Tibial nerve (tissue), 4 donors: ENCODE measurements at places on chromosomes 6 and 20. TPM values are rescaled to one million over a fixed set of nuclear protein-coding genes. Genes with fewer than 3 reads are reported as not detected.

DNA sequence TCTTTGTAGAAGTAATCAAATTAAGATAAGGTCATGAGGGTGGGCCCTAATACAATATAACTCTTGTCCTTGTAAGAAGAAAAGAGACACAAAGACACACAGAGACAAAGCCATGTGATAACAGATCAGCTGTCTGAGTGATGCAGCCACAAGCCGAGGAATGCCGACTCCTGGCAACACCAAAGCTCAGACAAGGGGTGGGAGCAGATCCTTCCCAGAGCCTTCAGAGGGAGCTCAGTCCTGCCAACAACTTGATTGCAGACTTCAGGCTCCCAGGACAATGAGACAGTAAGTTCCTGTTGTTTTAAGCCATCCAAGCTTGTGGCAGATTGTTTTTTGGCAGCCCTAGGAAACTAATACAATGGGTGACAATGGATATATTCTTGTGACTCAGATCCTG, 325.0 kb upstream of the AGPAT4 start:
- DNase-seq, result no peak

- no peak for DNase-seq
These were observed 425.2 kb downstream of the CD83 start for GRCh38 chr6:14542670-14543366.

GRCh38 chr20:38127920-38128528, 37.0 kb downstream of the TGM2 start:
- DNase-seq, result no peak

DNA sequence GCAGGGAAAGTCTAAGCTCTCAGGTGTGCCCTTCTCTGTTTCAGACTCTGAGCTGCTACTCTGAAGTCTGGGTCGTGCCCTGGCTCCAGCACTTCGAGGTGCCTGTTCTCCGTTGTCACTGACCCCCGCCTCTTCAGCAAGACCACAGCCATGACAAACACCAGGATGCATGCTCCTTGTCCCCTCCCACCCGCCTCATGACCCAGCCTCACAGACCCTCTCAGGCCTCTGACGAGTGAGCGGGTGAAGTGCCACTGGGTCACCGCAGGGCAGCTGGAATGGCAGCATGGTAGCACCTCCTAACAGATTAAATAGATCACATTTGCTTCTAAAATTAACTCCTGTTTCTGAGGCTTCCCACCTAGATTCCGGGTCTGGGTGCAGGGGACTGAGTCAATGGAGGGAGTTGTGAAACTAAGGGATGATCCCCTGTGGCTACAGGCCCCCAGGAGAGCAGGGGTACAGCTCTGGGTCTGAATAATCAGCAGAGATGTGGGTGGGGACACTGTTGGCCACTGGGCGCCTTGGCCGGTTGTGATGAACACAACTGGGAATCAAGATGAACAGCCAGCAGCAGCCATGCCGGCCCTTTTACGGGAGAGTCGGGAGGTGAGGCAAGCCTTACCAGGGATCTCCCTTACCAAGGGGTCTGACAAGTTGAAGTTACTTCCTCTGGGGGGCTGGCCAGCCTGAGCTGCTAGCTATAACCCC, 10.7 kb downstream of the CST7 start:
- no peak for DNase-seq

GRCh38 chr6:110822249-110822648, 7.0 kb upstream of the CDK19 start:
- peak; percentile 33 for DNase-seq

GRCh38 chr20:38072898-38073297, 39.4 kb downstream of the RPRD1B start:
- no peak for DNase-seq

DNA sequence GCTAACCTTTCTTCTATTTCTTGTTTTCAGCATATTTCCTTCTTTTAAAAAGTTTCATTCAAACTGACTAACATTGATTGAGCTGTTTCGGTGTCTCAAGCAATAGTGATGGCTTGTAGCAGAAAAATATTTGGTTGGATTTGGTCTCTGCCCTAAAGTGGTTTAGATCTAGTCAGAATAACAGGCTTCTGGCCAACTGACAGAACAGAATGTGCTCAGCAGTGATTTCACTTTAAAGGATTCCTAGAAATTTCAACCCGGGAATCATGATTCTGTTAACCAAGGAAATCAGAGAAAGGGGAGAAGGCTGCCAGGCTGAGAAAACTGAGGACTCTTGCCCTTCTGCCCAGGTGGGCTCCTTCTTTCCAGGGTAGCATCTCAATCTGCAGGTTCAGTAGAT, 16.6 kb upstream of the GSTA1 start:
- DNase-seq, result no peak

DNA sequence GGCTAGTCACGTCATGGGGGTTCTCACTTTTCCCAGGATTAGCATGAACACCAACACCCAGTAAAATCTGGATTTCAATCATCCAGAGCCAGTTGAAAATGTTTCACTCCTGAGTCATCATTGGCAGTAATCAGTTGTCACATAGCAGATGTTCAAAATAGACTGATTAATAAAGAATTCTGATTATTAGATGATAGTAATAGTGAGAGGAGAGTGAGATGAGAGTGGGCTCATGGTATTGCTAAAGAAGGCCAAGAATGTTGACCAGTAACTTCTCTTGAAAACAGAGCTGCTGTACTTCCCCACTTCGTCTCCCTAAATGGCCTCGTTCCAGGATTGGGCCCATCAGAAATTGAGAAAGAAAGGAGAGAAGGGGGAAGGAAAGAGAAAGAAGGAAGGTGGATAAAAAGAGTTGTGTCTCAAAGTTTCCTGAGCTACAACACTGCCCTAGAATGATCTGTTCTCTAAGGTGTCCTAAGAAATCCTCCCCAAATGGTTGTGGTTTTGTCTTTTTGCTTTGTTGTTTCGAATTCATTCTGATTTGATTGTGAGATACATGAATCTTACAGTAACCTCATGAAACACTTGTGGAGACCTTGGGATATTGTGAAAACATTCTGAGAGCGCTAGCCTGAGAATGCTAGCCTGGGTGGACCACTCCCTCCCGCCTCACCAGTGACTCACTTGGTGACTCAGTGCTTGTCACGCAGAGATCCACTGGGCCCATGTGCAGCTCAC, 502.2 kb upstream of the JARID2 start:
- peak; percentile 46 for DNase-seq

- no peak for DNase-seq
These were observed 299.5 kb downstream of the ADGB start for GRCh38 chr6:146898069-146898887.

DNA sequence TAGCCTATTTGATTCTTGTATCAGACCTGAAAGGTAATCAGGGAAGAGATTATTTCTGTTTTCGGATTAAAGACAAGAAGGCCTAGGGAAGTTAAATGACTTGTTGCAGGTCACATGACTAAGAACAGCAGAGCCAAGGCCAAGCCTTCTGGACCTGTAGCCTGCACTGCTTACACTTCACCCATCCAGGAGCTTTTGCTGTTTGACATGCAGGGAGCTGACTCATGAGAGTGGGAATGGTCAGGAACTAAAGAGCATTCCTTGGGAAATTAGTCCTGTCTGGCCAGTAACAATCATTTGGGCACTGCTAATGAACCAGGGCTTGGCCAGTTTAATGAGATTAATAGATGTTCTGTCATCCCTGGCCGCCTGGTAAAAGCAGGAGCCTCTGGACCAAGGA, 46.8 kb downstream of the EIF2S2 start:
- DNase-seq, result no peak

- peak; percentile 35 for DNase-seq
These were observed 63.2 kb downstream of the NOL4L start for GRCh38 chr20:32521780-32522525.

GRCh38 chr6:101393829-101394251, 332 bp downstream of the GRIK2 start:
- DNase-seq, result no peak

GRCh38 chr6:25322692-25323091, 43.5 kb downstream of the CARMIL1 start:
- DNase-seq, result no peak

DNA sequence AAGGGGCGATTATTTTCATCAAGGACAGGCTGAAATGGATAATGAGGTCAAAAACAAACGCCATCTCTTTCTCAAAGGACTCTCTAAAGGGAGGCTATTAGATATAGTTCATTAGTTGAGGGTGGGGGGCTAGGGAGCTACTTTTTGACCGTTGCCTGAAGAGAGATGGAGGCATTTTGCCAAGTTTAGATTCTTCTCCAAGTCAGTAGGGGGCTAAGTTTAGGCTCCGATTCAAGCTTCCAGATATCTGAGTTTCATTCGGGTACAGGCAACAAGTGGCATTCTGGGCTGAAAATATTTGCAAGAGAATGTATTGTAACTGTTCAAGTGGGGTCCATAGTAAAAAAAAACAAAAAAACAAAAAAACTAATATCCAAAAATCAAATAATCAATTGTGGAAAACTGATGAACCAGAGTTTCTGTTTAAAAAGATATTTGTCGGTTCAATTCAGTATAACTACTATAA, 43.4 kb upstream of the PIM1 start:
- no peak for DNase-seq

GRCh38 chr6:34301408-34301807, 52.6 kb upstream of the SMIM29 start:
- no peak for DNase-seq

DNA sequence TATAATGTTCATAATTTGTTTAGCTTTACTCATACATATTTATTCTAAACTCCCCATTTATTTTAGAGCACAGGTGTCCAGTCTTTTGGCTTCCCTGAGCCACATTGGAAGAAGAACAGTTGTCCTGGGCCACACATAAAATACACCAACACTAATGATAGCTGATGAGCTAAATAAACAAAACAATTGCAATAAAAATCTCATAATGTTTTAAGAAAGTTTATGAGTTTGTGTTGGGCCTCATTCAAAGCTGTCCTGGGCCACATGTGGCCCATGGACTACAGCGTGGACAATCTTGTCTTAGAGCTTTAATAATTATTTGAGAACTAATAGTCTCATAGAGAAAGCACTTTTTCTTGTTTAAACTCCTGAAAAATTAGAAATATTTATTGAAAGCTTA, 131.3 kb downstream of the MYO6 start:
- no peak for DNase-seq

DNA sequence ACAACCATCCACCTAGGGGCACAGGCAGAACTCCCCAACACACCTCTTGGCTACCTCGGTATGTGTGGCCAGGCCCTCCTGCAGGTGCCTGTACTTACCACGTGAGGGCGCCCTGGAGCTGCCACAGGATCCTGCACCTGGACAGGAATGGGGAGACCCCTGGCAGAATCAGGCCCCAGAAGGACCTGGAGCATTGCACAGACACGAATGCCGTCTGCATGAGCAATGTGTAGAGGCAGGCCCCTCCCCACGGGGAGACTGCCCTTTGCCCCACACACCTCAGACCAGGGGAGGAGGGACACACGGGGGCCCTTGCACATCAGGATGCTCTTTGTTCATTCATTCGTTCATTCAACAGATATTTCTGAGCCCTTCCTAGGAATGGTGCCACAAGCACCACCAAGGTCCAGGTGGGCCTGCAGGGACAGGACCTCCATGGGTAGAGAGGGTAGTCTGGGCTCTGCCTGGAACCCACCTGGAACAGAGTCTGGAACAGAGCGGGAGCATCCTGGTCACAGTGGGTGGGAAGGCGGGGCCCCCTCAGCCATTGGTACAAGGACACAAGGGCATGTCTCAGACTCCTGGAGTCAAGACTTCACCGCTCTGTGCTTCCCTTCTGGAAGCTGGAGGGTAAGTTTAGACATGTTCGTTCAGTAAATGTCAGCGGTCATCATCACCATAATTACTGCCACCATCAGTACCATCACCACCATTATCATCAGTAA, 32.3 kb downstream of the YTHDF1 start:
- no peak for DNase-seq

DNA sequence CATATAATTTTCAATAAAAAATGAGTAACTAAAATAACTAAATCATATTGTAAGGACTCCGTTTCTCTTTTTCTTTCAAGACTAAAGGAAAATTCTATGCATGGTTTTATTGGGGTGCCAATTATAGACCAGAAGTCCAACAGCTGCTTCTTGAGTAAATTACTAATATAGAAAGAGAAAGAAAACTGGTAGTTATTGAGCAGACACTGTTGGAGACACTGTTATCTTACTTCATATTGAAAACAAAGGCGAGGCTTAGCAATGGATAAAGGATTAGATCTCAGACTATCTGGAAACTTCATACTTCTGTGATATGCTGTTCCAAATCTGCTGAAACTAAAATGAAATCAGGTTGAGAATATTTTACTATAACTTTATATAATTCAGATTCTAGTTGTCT, 169.6 kb upstream of the EYS start:
- no peak for DNase-seq

The CD93 gene
- 85.1 TPM for total RNA-seq

The FOXC1 gene
- 53.5 TPM for total RNA-seq

The TSHZ2 gene
- total RNA-seq, result 26.9 TPM

The COL11A2 gene
- 1.5 TPM for total RNA-seq

The CENPB gene
- 105 TPM for total RNA-seq

The MOXD1 gene
- 4.6 TPM for total RNA-seq

The BPIFA1 gene
- not detected for total RNA-seq

The RNF182 gene
- not detected for total RNA-seq

The CST4 gene
- total RNA-seq, result not detected

The ASIP gene
- total RNA-seq, result 10.5 TPM

The SLCO4A1 gene
- total RNA-seq, result 51.9 TPM
